ENCODE measurements at places on chromosomes 6 and 20.
A peak's percentile ranks its signal among the peaks of the same experiment; 100 is the strongest.

DNA sequence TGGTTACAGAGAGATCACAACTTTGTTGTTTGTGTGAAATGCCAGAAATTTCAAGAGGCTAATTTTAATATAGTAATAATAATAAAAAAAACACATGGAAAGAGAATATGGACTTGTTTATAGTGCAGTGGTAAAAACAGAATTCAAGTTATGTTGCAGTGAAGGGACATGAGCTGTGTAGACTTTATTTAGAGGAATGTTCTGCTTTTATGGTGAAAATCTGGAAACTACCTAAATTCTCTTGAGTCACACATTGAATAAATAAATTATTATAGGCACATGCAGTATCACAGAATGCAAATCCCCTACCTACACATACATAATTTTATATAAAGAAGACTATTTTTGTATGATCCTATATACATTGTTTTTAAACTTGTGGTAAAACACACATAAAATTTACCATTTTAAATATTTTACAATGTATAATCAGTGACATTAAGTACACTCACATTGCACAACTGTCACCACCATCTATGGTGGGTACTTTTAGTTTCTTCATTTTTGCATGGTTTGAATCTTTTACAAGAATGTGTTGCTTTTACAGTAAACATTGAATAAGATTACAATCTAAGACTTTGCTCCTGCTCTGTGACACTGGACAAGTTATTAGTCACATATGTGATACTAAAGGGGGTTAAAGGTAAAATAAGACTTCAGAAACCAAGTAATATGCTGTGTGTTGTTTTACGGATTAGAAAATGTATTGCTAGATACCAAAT is 107.4 kb downstream of the B3GAT2 start:
- DNase-seq = no peak

GRCh38 chr6:89583559-89583958 is 55.0 kb downstream of the LYRM2 start:
- no peak for DNase-seq

- DNase-seq = no peak
Observed at GRCh38 chr6:48490658-48491057, 379.7 kb upstream of the PTCHD4 start.

DNA sequence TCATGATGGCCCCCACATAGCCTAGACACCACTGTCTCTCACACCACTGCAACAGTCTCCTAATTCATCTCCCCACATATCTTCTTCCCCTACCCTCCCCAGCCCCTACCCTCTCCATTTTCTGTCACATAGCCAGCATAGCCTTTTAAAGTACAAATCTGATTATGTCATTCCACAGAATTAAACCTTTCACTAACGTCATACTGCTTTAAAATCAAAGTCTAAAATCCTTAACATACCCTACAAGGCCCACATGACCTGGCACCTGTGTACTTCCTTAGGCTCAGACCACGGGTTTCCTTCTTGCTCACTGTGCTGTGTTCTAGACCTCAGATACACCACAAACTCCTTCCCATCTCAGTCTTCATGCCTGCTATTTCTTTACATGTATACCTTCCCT is 5.9 kb downstream of the OSTM1 start:
- no peak for DNase-seq

DNA sequence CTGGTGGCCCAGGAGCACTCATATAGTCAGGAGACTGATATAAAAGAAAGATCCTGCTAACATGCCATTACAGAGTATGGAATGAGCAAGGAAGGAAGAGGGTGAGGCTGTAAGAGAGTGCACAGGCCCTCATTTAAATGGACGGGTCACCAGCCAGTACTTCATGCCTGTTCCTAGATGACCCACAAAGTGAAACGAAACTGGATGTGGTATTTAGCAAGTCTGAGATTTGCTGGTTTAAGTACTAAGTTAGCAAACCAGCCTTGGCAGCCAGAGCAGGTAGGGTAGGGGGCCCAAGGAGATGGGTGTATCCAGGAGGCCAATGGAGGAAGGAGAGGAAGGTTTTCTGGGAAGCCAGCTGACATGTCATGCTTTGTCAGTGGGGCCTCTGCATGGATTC is 15.9 kb downstream of the NT5E start:
- DNase-seq = no peak

DNA sequence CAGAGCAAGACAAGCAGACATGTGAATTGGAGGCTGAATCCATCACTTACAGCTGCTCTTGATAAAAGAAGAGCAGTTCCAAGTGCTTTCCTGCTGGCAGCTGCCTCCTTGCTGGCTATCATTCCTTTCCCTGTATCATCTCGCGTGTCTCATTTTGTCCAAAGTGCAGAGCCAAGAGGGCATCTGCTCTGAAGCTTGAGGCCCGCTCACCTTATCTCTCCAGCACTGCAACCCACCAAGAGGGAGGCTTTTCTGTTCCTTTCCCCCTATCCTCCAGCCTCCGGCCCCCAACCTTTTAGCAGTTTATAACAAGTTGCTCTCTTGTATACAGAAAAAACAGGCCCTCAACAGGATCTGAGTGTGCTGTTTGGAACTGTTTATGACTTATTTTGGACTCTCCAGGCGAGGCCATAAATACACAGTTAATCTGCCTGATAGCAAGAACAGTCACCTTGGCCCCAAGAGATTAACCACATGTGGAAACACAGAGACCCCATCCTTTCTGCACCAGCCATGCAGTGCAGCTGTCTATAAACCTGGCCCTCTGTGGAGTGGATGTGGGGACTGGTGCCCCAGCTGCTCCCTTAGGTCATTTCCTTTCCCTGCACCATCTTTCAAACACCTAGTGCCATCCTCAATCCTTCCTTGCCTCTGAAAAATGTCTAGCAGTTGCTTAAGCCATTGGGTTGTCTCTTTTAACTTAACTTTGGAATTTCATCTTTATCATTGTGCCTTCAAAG is 172.5 kb upstream of the FERMT1 start:
- DNase-seq = no peak

DNA sequence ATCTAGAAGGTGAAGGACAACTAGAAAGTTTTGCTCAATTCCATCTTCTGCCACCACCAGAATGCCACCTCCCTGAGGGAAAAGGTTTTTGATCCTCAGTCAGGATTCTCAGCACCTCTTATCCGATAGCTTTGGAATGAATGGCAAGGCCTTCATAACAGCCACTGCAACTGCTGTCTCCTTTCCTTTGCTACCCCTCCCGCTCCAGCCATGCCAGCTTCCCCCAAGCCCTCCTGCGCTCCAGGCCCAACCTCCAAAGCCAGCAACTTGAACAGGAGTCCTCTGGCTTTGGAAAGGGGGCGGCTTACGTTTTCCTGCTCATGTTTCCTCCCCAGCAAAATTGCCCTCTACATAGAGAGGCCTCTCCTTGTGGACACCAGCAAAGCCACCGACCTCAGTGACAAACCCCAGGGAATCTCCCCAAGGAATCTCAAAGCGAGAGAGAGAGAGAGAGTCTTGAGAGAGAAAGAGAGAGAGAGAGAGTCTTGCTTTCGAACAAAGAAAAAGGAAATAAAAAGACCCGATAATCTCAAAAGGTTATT is 420 bp upstream of the BTN2A1 start:
- DNase-seq = no peak

GRCh38 chr6:44697327-44697726 is 309.8 kb downstream of the CDC5L start:
- DNase-seq = peak; percentile 28

DNA sequence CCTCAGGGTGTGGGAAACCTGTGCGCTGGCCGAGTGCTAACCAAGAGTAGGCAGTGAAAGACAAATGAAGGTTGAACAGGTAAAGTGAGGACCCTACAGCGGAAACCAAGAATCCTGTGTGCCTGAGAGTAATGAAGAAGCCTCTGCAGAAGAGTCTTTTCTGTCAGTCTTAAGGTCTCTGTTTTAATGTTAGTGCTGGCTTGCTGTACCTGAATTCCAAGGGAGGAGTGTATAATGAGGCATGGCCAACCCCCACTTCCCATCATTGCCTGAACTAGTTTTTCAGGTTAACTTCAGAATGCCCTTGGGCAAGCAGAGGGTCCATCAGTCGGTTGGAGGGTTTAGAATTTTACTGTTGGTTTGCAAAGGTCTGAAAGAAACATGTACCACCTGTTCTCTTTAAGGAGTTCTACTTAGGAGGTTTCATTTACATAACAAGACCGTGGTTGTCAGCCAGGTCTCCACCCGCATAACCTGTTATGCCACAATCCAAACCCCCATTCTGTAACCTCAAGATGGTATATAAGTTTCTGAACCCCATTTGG is 589 bp upstream of the PDCD2 start:
- no peak for DNase-seq

DNA sequence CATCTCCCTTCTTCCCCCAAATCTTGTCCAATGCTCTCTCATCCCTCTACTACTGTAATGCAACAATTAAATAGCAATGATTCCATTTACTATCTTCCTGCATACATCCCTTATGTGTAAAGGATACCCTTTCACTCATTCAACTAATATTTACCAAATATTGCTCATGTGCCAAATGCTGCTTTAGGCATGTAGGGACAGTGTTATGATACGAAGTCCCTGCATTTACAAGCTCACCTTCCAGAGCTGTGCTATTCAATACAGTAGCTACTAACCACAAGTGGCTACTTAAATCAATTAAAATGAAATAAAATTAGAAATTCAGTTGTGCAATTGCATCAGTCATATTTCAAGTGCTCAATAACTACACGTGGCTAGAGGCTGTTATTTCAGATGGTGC is 41.1 kb downstream of the GMDS start:
- DNase-seq = no peak

DNA sequence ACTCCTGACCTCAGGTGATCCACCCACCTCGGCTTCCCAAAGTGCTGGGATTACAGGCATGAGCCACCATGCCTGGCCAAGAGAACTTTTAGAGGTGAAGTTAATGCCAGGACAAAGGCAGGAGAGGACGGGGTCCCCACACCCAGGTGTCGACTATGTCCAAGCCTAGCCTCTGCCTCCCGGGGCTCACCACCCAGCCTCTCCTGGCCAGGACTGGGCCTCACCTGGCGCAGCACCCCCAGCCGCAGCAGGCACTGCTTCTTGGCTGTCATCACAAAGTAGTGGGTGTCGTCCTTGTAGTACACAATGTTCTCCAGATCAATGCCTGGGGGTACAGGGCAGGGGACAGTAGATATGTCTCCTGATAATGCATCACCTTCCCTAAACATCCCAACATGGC is 4.2 kb downstream of the MICAL1 start:
- DNase-seq = no peak

GRCh38 chr6:82176616-82177015 is 70.9 kb downstream of the IBTK start:
- DNase-seq = no peak

- no peak for DNase-seq
Observed at GRCh38 chr6:42929821-42930360, 611 bp downstream of the CNPY3 start.

DNA sequence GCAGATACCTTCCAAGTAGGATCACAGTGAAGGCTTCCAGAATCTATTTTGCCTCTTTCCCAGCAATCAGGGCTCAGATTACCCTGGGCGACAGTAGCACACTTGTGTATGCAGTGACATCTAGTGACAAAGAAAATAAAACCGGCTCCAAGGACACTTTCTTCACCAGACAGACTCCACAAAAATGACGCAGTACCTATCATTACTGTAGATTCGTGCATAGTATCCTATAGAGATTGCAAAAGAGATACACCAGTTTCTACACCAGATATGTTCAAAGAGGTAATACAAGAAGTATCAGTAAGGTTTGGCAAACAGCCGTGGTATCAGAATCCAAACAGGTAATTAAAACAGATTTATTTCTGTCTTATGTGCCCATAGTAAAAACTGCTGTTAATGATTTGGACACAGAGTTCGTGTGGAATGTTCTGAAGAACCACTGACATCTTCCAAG is 600.4 kb upstream of the JAG1 start:
- DNase-seq = no peak

DNA sequence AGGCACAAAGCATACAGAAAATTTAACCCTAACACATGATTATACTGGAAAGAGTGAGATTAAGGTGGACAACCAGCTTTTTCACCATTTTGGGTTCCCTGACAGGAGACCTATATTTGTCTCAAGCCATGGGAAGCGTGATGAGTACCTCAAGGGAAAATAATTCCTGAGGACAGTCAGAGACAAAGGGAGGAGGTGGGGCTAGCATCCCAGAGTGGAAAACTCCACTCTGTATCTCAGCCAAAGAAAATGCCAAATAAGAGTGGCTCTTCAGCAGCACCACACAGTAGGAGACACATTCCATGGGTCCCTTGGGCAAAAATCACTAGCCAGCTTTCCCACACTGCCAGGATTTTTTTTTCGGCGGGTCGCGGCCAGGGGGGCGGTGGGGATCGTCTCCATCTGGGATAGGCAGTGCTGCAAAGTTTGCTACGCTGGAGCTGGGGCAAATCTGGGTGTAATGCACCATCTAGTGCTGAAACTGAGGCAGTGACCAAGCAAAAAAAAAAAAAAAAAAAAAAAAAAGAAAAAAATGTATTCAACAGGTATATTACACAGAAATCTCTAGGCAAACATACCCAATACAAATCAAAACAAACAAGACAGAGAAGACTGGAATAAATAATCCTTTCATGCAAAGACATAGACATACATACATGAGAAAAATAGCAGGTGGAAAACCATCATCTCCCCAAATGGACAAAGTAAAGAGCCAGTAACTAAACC is 77.3 kb upstream of the SLC35F1 start:
- peak; percentile 58 for DNase-seq

DNA sequence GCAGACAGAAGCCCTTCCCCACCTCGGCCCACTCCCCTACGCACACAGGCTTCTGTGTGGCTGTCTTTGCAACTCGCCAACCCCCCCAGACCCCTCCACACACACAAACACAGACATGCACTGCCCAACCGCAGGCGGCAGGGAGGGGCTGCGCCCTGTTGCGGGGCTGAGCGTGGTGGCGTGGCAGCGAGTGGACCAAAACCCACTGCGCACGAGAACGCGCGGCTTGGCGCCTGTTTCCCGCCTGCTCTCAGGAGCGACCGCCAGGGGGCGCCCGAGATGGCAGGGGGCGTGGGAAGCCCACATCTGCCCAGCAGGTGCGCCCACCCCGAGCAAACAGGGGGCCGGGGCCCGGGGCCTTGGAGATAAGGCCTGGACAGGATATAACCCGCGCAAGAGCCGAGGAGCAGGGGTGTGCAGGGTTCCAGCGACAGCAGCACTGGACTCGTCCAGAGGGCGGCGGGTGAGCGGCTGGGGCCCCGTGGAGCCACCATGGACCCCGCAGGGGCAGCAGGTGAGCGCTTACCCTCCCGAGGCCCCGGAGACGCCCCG is at the start of gene RBPJL:
Gene RBPJL, plus strand, starts transcription at position 410 of the 552 bp plus-strand sequence. Its CDS starts 83 bp downstream, at position 493.
- peak; percentile 56 for DNase-seq

GRCh38 chr6:156612361-156612760 is 164.8 kb upstream of the ARID1B start:
- no peak for DNase-seq

DNA sequence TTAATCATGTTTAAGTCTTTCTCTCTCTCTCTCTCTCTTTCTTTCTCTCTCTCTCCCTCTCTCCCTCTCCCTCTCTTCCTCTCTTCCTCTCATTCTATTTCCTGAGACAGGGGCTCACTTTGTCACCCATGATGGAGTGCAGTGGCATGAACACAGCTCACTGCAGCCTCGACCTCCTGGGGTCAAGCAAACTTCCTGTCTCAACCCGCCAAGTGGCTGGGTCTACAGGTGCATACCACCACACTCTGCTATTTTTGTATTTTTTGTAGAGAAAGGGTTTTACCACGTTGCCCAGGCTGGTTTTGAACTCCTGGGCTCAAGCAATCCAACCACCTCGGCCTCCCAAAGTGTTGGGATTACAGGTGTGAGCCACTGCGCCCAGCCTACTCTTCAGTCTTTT is 15.7 kb upstream of the RPS10 start:
- no peak for DNase-seq

- no peak for DNase-seq
Observed at GRCh38 chr6:83637953-83638352, 70.9 kb downstream of the SNAP91 start.

All from glutamatergic neuron (in vitro differentiated cells).